ENCODE measurements at places on chromosomes 1 and 21.

- DNase-seq = no peak
Observed at GRCh38 chr1:116754198-116754977, at the start of gene CD2. Gene CD2, plus strand, starts transcription at chr1:116754430. Its CDS starts 63 bp downstream, at chr1:116754493.

DNA sequence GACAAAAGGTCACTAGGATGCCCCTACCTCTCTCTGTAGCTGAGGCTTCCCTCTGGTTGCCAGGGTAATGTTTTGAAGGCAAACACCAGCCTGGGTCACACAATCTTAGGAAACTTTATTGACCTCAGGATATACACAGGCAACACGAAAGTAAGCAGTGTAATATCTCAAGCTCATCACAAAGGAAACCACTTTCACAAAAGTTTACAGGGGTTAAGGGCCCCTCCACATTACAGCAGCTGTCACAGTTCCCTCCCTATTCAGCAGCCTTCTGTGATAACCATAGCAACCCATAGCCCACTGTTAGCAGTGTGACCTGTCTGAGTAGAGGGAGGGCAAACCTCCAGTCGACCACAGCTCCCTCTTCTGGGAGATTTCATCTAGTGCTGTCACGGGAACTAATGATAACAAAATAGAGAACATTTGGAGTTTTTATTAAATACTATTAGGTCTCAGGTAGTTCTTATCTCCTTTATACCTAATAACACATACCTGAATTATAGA, 149.8 kb downstream of the PTPRC start:
- no peak for DNase-seq

DNA sequence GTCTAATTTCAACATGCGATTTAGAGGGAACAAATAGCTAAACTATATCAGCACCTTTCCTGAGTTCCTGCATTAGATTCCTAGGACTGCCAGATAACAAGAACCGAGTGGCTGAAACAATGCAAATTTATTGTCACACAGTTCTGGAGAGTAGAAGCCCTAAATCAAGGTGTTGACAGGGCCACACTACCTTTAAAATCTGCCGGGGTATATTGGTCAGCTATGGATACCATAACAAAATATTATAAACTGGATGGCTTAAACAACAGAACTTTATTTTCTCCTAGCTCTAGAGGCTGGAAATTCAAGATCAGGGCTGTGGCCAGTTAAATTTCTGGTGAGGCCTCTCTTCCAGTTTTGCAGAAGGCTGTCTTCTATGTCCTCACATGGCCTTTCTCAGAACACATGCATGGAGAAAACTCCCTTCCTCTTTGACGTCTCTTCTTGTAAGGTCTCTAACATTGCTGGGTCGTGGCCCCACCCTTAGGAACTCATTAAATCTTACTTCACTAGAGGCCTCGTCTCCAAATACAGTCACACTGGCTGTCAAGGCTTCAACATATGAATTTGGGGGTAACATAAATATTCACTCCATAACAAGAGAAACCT, 144.3 kb downstream of the FCRL5 start:
- no peak for DNase-seq

DNA sequence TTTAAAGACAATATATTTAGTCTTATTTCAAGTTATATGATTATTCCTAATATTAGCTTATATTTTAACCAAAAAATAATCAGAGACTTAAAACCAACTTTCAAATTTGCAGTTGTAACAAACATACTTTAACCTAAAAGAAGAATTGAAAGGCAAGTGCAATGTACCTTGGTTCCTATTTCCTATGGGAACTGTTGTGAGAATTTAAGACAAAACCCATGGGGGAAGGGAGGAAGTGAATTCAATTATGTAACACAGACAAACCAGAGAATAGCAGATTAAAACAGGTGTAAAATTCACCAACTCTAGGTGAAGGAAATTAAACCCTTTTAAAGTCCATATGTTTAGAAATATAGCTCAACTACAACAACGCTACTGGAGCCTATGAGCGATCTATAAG, 22.6 kb upstream of the CR2 start:
- no peak for DNase-seq

DNA sequence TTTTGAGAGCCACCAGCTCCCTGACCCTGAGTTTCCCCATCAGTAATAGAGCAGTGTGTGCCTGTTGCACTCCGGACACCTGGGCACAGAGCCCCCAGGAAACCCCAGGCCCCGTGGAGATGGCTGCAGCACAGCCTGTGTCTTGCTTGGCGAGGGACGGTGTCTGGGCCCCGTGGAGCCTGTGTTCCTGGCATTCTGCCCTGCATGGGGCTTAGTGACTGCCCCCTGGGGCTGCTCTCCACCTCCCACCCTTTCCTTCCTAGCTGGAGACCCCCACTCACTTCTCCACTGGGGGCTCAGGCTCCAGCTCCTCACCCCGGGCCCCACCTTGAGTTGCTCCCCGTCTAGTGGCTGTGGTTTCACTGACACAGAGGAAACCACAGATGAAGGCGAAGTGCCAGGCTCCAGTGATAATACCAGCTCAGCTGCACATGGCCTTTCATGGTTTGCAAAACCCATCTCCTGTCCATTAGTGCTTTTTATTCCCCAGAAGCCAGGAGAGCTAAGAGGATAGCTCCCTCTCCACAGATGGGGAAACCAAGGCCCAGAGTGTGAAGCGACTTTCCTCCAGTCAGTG, 39.4 kb downstream of the DMRTB1 start:
- no peak for DNase-seq

- DNase-seq = no peak
Observed at GRCh38 chr1:201916649-201917249, 28.1 kb downstream of the SHISA4 start.

GRCh38 chr1:221827307-221827642, 85.4 kb upstream of the DUSP10 start:
- no peak for DNase-seq

DNA sequence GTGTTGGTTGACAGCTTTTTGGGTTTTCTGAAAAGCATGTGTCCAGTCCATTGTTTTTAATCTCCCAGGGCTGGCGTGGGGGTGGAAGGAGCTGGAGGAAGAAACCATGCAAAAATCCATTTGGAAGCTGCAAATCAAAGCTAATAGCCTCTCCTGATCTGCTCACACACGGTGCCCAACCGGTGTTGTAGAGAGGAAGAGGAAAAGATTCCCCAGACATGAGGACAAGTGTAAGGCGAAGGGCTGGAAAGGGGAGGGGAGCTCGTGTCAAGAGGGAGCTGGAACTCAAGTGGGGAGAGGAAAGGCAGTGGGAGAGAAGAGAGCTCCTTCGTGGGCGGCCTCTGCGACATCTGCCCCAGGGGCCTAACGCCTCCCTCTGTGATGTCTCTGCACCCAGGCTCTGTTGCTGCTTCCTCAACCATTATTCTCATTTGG, 112.3 kb upstream of the IRF2BP2 start:
- no peak for DNase-seq

DNA sequence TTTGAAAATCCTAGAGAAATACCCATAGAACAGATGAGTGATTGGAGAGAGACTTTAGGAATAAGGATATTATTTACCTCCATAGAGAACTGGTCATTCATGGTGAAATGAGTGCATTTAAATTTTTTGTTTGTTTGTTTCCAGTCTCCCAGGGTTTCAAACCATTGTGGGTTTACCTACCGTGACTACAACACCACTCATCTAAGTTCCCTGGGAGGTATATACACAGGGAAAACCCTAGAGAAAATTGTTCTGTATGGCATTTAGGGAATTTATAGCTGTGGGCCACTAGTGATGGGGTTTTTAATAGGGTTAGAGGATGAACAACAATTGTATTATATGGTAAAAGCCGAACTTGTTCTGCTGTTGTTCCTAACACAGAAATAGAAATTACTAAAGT, 109.2 kb downstream of the USP25 start:
- no peak for DNase-seq
